ENCODE measurements at places on chromosomes 4 and X. TPM values are rescaled to one million over a fixed set of nuclear protein-coding genes. Genes with fewer than 3 reads are reported as not detected.

The CYLC1 gene
- not detected for total RNA-seq

The FIP1L1 gene
- total RNA-seq: 121 TPM

The GRID2 gene
- 26.1 TPM for total RNA-seq

The IGSF1 gene
- total RNA-seq: 0.63 TPM

The FAM156B gene
- total RNA-seq: 13.5 TPM

The FGB gene
- total RNA-seq: not detected

The WNK3 gene
- total RNA-seq: 8.7 TPM

The CPE gene
- 242 TPM for total RNA-seq

The HSFX2 gene
- total RNA-seq: 0.95 TPM

All from urinary bladder (tissue), 4 donors.